Forelimb muscle (tissue), 1 donor: ENCODE measurements at places on chromosomes 5 and 9.

DNA sequence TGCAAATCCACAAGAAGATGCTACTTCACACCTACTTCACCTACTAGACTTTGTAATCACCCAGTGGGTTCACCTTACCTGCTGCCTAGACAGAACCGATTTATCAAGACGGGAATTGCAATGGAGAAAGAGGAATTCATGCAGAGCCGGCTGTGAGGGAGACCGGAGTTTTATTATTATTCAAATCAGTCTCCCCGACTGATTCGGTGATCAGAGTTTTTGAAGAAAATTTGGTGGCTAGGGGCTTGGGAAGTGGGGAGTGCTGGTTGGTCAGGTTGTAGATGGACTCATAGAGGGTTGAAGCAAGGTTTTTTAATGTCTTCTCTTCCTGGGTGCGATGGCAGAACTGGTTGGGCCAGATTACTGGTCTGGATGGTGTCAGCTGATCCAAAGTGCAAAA lies 23.4 kb downstream of the SFXN1 start:
- DNase-seq: no peak

- DNase-seq: no peak
Observed at GRCh38 chr9:84838879-84839278, 169.3 kb downstream of the NTRK2 start.

DNA sequence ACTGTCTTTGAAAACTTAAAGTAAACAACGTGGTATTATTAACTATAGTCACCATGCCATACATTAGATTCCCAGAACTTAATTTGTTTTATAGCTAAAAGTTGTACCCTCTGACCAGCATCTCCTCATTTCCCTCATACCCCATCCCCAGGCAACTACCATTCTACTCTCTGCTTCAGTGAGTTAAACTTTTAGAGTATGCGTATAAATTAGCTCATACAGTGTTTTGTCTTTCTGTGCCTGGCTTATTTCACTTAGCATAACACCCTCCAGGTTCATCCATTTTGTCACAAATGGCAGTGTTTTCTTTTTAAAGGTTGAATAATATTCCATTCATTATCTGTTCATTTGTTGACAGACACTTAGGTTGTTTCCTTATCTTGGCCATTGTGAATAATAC lies 14.2 kb downstream of the COMMD10 start:
- DNase-seq: no peak

DNA sequence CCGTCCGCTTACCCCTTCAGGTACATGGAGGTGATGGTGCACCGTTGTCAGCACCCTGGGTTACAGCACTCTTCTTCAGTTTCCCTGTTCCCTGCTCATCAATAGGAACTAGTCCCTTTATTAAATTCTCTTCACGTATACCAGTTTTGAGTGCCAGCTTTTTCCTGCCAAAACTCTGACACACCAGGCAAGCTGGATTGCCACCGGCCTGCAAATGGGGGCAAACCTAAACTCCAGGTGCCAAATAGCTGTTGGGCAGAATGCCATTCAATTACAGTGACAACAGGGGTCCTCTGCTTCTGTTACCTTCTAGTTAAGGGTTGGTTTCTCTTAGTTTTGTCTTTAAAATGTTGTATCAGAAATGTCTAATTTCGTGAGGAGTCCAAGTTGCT lies 400.4 kb downstream of the OSTF1 start:
- DNase-seq: no peak

DNA sequence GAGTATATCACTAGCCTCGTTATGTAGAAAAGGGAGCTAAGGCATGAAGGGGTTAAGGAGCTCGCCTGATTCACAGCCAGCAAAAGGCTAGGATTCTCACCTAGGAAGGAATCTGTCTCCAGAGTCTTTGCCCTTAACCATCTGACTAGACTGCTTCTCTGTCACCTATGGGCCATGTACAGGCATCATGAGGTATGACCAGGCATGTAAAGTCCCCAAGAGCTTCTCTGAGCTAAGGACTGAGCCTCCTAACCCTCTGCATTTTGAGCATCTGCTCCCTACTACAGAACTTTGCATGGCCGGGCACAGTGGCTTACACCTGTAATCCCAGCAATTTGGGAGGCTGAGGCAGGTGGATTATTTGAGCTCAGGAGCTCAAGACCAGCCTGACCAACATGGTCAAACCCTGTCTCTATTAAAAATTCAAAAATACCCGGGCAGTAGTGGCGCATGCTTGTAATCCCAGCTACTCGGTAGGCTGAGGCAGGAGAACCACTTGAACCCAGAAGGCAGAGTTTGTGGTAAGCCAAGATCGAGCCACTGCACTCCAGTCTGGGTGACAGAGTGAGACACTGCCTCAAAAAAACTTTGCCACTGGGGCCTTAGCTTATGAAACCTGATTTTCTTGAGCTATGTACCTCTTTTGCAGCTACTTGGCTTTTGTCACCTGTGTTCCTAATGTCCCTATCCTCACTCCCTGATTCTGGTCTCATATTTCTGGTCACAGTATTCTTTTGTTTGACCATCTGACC lies 33.2 kb upstream of the IL7R start:
- no peak for DNase-seq

DNA sequence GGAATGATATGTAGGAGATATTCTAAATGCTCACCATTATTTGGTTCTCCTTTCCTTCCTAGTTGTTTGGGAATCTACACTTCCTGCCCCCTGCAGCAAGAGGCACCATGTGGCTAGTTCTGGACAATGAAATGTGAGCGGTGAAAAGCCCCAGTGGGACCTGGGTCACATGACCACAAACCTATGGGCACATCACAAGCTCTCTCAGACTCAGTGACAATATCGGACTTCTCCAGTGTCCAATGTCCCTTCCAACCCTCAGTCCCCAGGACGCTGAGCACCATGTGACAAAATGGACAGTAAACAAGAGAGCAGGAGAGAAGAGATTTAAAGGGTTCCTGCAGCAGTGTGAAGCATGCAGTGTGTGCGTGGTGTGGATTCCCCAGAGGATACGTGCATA lies 44.6 kb upstream of the FOXE1 start:
- DNase-seq: no peak

GRCh38 chr5:104385906-104386305 lies 823.3 kb upstream of the NUDT12 start:
- DNase-seq: no peak

GRCh38 chr9:30356221-30356620 lies 2028.2 kb upstream of the ACO1 start:
- no peak for DNase-seq

DNA sequence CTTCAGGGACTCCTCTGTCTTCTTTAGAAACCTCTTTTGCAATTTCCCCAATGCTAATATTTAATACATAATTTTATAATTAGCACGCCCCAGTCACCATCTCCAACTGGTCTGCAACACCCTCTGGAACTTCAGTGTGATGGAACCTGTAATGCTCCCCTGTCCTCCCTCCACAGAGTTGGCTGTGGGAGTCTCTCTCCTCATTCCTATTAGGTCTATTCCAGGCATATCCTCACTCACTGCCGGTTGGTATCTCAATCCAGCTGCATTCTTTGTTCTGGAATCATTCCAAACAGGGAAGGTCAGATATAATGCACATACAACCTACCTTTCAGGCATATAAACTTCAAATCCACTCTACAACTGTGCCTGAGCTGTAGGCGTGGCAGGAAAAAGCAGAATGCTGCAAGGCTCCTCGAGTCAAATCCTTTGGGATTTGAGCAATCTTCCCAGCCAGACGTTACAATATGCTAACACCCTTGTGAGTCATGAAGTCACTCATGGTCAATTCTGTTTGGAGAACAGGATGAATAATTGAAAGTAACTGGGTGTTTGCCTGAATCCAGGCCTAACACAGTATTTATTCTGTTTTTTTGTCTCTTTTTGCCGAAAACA lies 293.8 kb downstream of the CWC27 start:
- peak; percentile 44 for DNase-seq

DNA sequence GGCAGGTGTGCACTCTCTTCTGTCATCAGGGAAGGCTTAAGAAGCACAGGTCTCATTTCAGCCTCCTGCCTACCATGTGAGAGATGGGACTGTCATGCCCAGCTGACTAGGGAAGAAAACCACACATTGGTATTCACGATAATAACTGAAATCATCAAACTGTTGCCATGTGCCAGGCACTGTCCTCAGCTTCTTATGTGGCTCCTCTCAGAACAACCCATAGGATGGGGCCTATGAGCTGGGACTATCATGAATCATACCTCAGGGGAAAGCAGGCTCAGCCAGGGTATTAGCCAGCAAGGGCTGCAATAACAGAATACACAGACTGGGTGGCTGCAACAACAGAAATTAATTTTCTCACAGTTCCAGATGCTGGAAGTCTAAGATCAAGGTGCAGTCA lies 3.3 kb downstream of the AFAP1L1 start:
- DNase-seq: no peak

- DNase-seq: no peak
Observed at GRCh38 chr5:41932770-41933169, 7.7 kb downstream of the FBXO4 start.

- no peak for DNase-seq
Observed at GRCh38 chr9:89812556-89813181, 207.9 kb downstream of the GADD45G start.

DNA sequence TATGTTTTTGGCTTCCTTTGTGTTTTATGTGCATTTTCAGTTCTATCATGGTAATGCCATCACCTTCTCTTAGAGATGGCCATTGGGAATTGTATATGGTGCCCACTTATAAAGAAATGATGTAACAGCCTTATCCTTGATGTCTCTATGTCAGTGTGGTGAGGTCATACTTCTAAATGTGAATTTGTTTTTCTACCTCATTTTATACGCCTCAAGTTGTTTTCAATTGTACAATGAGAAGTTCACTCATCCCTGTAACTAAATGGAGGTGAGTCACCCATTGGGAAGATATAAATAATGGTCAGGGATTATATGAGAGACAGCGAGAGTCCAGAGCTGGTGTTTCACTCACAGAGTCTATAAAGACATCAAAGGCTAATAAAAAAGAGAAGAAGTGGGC lies 402.4 kb downstream of the AGTPBP1 start:
- no peak for DNase-seq

- DNase-seq: no peak
Observed at GRCh38 chr5:9641806-9642355, 11.7 kb upstream of the TAS2R1 start.
